ENCODE measurements at places on chromosomes 5 and 9. TPM values are rescaled to one million over a fixed set of nuclear protein-coding genes. Genes with fewer than 3 reads are reported as not detected.
A peak's percentile ranks its signal among the peaks of the same experiment; 100 is the strongest.

CDKN2B gene
- 0.65 TPM for total RNA-seq

GRCh38 chr5:110371725-110372041 lies 354.8 kb downstream of the TMEM232 start:
- H3K4me1 ChIP-seq, result no peaks in the 10 kb centered on the region
- H3K36me3 ChIP-seq, result no peaks in the 10 kb centered on the region

DNA sequence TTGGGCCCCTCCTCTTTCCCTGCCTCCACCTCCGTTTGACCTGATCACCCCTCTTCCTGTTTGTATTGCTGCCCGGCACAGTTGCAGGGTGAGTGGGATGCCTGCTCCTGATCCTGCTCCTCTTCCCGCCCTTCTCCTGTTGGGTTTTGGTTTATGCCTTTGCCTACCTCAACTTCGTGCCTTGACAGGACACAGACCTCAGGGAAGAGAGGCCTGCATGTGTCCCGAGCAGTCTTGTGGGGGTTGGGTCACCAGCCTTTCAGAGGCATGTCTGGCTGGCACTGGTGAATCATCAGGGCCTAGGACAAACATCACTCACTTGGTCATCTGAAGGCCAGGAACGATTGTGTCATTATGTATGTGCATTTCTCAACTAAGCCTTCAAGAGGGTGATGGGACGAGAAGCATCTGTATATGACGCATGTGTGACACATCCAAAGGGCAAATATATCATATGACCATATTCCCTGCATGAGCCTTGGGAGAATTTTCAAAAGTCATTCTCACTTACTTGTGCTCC lies 56.9 kb downstream of the NPR3 start:
- no peaks in the 10 kb centered on the region for H3K36me3 ChIP-seq
- no peaks in the 10 kb centered on the region for H3K27me3 ChIP-seq
- no peak for DNase-seq
- H3K27ac ChIP-seq, result no peak overlapping the region
- no peak overlapping the region for H3K4me3 ChIP-seq

CFAP157 gene
- total RNA-seq, result not detected

DNA sequence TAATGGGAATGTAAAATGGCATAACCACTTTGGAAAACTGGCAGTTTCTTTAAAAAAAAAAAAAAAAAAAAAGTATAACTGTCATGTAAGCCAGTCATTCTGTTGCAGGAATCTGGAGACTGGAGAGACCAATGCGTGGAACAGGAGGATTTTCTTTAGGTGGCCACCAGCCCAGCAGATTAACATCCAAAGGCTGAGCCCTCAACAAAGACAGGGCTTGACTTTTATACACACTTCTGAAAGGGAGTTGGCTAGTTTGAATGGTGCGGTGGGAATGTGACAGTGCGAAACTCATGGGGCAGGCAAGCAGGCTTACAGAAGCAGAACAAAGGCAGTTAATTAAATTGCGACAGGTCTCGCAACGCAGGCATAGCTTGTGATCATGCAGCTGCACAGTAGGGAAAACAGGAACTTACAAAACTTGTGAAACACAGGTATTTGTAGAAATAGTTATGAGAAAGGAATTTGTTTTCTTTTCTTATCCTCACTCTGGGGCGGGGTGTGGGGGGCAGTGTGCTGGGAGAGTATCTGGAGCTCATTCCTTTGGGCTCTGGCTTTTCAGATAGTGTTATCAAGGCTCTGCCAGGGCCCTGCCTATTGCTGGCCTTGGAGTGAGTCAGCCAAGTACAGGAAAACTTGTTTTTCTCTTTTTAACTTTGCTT lies 12.0 kb downstream of the UIMC1 start:
- DNase-seq, result no peak
- H3K4me1 ChIP-seq, result peaks cover 37% of the 10 kb centered on the region
- peaks cover 28% of the 10 kb centered on the region for H3K36me3 ChIP-seq

PAEP gene
- not detected for total RNA-seq

GRCh38 chr9:127177665-127178265 lies 55.3 kb upstream of the ANGPTL2 start:
- H3K27ac ChIP-seq, result no peak overlapping the region
- no peaks in the 10 kb centered on the region for H3K27me3 ChIP-seq
- DNase-seq, result no peak
- H3K4me1 ChIP-seq, result no peaks in the 10 kb centered on the region
- no peaks in the 10 kb centered on the region for H3K36me3 ChIP-seq
- H3K4me3 ChIP-seq, result no peak overlapping the region

PCDHGB6 gene
- total RNA-seq, result not detected

DNA sequence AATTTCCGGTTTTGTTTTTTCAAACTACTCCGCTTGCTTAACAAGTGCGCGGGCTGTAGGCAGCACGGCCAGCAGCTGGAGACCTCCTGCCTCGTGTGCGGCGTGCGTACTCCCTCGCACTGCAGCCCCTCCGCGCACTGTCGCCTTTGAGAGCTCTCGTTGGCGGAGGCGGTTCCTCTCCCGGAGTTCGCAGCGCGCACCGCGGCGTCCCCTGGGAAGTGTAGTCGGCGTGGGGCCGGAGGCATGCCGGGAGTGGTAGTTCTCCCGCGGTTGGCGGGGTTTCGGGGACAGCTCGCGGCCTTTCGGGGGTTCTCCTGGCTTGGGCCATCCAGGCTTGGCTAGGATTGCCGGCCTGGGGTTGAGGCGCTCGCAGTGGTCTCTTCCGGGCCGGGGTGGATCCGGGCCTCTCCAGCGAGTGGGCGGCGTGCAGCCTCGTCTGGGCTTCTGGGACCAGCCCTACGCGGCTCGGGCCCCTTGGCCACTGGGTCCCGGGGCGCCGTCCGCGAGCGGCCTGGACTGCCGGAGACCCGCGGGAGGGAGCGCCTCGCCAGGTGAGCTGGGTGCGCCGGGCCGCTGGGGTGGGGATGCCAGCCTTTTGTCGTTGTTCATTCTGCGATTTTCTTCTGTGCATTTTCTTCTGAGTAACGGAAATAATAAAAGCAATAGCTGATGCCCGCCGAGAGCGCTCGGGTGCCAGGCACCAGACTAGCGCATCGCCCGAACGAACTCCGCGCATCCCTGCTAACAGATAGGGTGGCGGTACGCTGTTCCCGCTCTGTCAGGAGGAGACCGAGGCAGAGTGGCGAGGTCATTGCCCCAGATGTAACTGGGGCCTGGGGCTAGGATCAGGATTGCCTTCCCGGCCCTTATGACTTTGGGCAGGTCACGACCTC lies at the start of gene ZNF354C:
Gene ZNF354C (plus strand): TSS at position 258 of the 893 bp plus-strand sequence. CDS start 1,696 bp downstream, outside the sequence.
- peaks cover 2% of the 10 kb centered on the region for H3K27me3 ChIP-seq
- peaks cover 58% of the 10 kb centered on the region for H3K36me3 ChIP-seq
- peak within 1 kb of the TSS; percentile 96 for H3K27ac ChIP-seq
- H3K4me1 ChIP-seq, result peaks cover 24% of the 10 kb centered on the region
- DNase-seq, result peak; percentile 89

DNA sequence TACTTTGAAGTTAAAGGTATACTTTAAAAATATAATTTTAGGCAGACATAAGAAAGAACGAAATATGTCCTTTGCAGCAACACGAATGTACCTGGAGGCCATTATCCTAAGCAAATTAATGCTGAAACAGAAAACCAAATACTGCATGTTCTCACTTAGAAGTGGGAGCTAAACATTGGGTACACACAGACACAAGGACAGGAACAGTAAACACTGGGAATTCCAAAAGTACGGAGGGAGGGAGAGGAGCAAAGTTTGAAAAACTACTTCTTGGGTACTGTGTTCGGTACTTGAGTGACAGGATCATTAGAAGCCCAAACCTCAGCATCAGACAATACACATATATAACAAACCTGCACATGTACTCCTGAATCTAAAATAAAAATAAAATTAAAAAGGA lies 40.9 kb downstream of the TJP2 start:
- peaks cover 2% of the 10 kb centered on the region for H3K36me3 ChIP-seq
- no peaks in the 10 kb centered on the region for H3K4me1 ChIP-seq
- H3K27ac ChIP-seq, result no peak overlapping the region
- no peaks in the 10 kb centered on the region for H3K27me3 ChIP-seq
- DNase-seq, result no peak

NTMT1 gene
- 28.5 TPM for total RNA-seq

DNA sequence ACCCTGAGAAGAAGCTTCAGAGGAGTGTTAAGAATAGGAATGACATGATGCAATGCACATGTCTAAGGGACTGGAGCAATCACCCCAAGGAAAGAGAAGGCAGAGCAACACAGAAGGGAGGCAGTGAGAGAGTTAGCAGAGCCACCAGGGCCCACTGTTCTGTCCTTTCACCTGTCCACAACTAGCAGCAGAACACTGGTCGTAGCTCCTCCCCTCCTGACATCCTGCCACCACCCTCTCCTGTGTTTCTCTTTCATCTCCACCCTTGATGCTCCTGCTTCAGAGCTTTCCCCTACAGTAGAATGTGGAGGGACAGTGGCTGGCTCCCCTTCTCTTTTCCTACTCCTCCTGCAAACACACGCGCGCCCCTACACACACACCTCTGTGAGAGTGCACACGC lies 483.4 kb upstream of the KIF2A start:
- H3K27me3 ChIP-seq, result peaks cover 2% of the 10 kb centered on the region
- no peaks in the 10 kb centered on the region for H3K36me3 ChIP-seq
- no peak for DNase-seq
- no peak overlapping the region for H3K27ac ChIP-seq

- peaks cover 2% of the 10 kb centered on the region for H3K36me3 ChIP-seq
- peaks cover 2% of the 10 kb centered on the region for H3K4me1 ChIP-seq
- peaks cover 9% of the 10 kb centered on the region for H3K27me3 ChIP-seq
- no peak overlapping the region for H3K4me3 ChIP-seq
- peak; percentile 31 for DNase-seq
- no peak overlapping the region for H3K27ac ChIP-seq
Observed at GRCh38 chr9:137878146-137878941, 762 bp downstream of the CACNA1B start.

ZNF169 gene
- 10.2 TPM for total RNA-seq

CDO1 gene
- not detected for total RNA-seq

GRCh38 chr5:78632467-78632866 lies 16.1 kb downstream of the LHFPL2 start:
- DNase-seq, result no peak
- no peak overlapping the region for H3K4me3 ChIP-seq
- H3K27me3 ChIP-seq, result no peaks in the 10 kb centered on the region
- no peaks in the 10 kb centered on the region for H3K4me1 ChIP-seq
- H3K36me3 ChIP-seq, result no peaks in the 10 kb centered on the region

GRCh38 chr5:132886064-132886823 lies 12.8 kb downstream of the LEAP2 start:
- peaks cover 10% of the 10 kb centered on the region for H3K4me1 ChIP-seq
- DNase-seq, result no peak
- H3K27me3 ChIP-seq, result no peaks in the 10 kb centered on the region
- H3K4me3 ChIP-seq, result no peak overlapping the region

- no peak for DNase-seq
- H3K36me3 ChIP-seq, result no peaks in the 10 kb centered on the region
- peak within 1 kb of the TSS; percentile 36 for H3K4me3 ChIP-seq
- no peaks in the 10 kb centered on the region for H3K4me1 ChIP-seq
- H3K27me3 ChIP-seq, result peaks cover 35% of the 10 kb centered on the region
- no peak within 1 kb of the TSS for H3K27ac ChIP-seq
Observed at GRCh38 chr9:137169896-137170358, at the start of gene LRRC26. Gene LRRC26, minus strand, starts transcription at chr9:137170051. Its CDS starts 108 bp downstream, at chr9:137169943.

MAML1 gene
- total RNA-seq, result 34.3 TPM

CCDC127 gene
- 8.7 TPM for total RNA-seq

NIPAL4 gene
- total RNA-seq, result 0.17 TPM

INSL4 gene
- not detected for total RNA-seq

DNA sequence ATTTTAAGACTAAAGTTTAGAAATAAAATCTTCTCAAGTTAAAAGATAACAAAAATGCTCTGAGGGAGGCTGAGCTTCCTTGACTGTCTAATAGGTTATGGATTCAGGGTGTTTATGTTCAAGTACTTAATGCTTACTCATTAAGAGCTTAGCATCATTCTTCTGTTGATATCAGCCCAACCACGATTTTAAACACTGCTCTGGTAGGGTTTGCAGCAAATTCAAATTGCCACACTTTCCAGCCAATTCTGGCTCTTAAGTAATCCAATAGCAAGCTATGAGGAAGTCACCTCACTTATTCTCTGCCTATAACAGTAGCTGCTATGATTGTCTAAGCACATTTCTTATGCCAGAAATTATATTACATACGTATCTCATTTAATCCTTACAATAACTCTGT lies 191.0 kb upstream of the KIF2A start:
- no peaks in the 10 kb centered on the region for H3K4me1 ChIP-seq
- H3K27ac ChIP-seq, result no peak overlapping the region
- H3K36me3 ChIP-seq, result no peaks in the 10 kb centered on the region
- H3K27me3 ChIP-seq, result peaks cover 16% of the 10 kb centered on the region
- H3K4me3 ChIP-seq, result no peak overlapping the region
- DNase-seq, result no peak

DNA sequence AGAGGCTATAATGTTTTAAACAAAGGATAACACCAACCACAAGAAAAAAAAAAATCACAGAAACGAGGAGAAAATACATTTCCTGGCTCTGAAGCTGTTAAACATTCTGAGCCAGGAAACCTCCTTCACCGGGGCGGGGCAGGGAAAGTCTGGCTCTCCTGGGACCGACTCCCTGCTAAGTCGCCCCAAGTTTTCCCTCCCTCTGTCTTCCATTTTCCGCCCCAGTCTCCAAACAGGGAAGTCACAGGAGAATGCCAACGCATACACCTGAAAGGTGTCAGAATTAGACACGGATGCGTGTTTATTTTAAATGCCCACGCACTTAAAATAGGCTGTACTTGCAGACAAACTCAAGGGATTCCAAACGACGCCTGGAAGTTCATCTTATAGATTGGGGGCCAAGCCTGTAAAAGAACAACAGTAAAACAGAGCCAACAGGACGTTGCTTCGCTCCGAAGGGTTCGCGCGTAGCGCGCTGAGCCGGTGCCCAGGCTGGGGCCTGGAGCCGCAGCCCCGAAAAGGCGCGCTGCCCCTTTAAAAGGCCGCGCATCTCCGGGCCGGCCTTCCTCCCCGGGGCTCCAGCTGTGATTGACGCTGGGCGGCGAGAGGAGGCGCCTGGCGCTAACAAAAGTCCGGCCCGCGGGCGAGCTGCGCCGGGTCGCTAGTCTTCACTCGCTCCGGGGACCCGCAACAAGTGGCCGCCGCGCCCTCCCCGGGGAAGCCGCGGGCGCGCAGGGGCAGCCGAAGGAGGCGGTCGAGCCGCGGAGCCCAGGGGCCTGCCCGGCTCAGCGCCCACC lies at the start of gene FBXL7:
Gene FBXL7 (plus strand): TSS at position 653 of the 797 bp plus-strand sequence.
- H3K27me3 ChIP-seq, result peaks cover 30% of the 10 kb centered on the region
- DNase-seq, result no peak
- H3K27ac ChIP-seq, result no peak within 1 kb of the TSS
- H3K4me1 ChIP-seq, result no peaks in the 10 kb centered on the region
- H3K4me3 ChIP-seq, result no peak within 1 kb of the TSS
- no peaks in the 10 kb centered on the region for H3K36me3 ChIP-seq

DNA sequence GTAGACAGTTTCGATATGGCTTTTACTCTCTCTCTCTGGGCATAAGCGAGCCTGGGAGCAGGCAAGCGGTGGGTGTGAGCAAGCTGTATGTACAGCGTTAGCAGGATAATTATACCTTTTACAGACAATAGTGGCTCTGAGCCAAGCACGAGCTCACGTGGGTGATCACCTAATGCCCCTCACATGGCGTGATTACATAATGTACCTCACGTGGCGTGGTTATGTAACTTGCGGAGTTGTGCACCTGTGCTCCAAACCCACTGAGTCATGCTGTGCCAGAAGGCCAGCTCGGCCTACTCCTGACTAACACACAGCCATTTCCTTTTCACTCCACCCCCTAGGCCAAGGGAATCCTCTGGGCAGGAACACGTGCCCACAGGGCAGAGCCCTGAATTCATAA lies 797.2 kb downstream of the EFNA5 start:
- DNase-seq, result no peak
- no peak overlapping the region for H3K4me3 ChIP-seq
- H3K27ac ChIP-seq, result no peak overlapping the region
- H3K4me1 ChIP-seq, result no peaks in the 10 kb centered on the region

- peaks cover 42% of the 10 kb centered on the region for H3K4me1 ChIP-seq
- DNase-seq, result no peak
- peaks cover 85% of the 10 kb centered on the region for H3K36me3 ChIP-seq
- peak overlapping the region; percentile 76 for H3K27ac ChIP-seq
- H3K27me3 ChIP-seq, result no peaks in the 10 kb centered on the region
- H3K4me3 ChIP-seq, result no peak overlapping the region
Observed at GRCh38 chr9:137721479-137721878, 102.7 kb downstream of the EHMT1 start.
